ENCODE measurements at places on chromosomes 1 and 21.

DNA sequence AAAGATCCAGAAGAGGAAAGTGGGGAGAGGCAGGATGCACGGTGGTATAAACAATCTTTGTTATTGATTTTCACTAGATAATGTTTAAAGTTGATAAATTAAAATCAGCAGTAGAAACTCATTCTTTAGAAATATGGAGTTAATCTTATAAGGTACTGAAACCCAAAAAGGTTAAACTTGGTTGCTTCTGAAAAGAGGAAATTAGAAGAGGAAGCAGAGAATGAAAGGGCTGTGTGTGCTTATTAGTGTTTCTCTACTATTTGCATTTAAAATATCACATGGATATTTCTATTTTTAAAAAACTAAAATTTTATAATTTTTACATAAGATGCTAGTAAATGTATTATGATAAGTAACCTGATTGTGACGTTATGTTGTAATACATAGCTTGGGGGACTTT, 24.4 kb downstream of the C1orf141 start:
- no peak for DNase-seq

DNA sequence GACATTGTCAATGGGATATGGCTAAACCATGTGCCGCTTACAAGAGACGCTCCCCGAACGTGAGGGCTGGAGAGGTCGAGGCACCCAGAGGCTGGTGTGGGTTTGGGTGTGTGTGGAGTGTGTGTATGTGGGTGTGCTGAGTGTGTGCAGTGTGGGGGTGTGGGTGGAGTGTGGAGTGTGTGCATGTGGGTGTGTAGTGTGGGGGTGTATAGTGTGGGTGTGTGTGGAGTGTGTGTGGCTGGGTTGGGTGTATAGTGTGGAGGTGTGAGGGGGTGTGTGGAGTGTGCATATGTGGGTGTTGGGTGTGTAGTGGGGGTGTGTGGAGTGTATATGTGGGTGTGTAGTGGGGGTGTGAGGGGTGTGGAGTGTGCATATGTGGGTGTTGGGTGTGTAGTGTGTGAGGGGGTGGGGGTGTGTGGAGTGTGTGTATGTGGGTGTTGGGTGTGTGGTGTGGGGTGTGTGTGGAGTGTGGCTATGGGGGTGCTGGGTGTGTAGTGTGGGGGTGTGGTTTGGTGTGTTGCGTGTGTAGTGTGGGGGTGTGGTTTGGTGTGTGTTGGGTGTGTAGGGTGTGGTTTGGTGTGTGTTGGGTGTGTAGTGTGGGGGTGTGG, 42.2 kb downstream of the SLC19A1 start:
- no peak for DNase-seq

GRCh38 chr21:25568246-25568645, 39.0 kb downstream of the MRPL39 start:
- no peak for DNase-seq

DNA sequence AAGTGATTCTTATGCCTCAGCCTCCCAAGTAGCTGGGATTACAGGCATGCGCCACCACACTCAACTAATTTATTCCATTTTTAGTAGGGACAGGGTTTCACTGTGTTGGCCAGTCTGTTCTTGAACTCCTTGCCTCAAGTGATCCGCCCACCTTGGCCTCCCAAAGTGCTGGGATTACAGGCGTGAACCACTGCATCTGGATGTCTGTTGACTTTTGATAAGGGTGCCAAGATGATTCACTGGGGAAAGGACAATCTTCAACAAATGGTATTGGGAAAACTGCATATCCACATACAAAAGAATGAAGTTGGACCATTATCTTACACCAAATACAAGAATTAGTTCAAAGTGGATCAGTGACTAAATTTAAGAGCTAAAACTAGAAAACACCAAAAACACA, 19.8 kb downstream of the RO60 start:
- no peak for DNase-seq

DNA sequence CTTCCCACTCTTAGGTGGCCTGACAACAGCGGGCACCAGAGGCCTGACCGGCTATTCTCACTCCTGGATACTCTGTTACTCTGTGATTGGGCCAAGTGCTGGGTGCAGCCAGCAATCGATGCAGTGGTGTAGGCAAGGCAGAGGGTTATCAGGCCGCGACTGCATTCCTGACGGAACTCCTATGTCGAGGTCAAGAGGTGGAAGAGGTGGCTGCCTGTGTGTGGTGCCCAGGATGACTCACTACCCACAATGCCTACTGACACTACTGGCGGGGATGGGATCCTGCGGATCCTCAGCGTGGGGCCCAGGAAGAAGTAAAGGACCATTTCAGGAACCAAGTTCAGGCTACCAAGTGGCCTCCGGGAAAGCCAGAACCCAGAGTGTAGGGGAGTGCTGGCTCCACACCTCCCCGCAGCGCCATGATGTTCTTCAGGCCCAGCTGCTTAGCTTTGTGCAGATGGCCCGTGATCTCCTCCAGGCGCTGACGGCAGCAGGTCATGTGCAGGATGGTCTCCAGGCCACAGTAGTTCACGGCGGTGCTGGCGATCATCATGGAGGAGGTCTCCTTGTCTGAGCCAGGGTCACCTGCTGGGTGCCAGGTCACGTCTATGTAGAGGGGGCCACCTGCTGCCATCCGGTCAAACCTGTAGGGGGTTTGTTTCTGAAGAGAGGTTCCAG, 4.9 kb downstream of the MTHFR start:
- no peak for DNase-seq

GRCh38 chr1:51203874-51204245, 32.2 kb upstream of the RNF11 start:
- DNase-seq, result no peak

DNA sequence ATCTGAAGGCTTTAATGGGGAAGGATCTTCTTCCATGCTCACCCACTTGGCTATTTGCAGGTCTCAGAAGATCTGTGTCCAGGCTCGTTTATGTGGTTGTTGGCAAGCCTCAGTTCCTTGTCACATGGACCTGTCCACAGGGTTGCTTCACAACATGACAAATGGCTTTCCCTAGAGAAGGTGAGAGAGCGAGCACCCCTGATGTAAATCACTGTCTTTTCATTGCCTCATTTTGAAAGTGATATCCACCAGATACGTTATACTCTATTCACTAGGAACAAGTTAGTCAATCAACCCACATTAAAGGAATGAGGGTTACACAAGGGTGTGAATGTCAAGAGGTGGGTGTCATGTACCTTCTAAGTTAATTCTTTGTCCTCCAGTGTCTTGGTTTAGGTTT, 433.3 kb downstream of the RPS6KC1 start:
- DNase-seq, result no peak

- DNase-seq, result no peak
These were observed 462.3 kb upstream of the NFIA start for GRCh38 chr1:60620087-60620486.

DNA sequence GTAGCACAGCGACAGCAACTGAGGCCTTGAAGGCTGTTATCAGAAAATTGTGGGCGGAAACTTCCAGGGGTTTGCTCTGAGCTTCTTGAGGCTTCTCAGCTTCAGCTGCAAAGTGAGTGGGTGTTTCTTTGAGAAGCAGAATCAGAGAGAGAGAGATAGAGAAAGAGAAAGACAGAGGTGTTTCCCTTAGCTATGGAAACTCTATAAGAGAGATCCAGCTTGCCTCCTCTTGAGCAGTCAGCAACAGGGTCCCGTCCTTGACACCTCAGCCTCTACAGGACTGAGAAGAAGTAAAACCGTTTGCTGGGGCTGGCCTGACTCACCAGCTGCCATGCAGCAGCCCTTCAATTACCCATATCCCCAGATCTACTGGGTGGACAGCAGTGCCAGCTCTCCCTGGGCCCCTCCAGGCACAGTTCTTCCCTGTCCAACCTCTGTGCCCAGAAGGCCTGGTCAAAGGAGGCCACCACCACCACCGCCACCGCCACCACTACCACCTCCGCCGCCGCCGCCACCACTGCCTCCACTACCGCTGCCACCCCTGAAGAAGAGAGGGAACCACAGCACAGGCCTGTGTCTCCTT, at the start of gene FASLG:
FASLG (plus strand) TSS at position 233 of the 583 bp plus-strand sequence; CDS start at position 332, 99 bp downstream.
- DNase-seq, result no peak

- DNase-seq, result no peak
These were observed 3.4 kb downstream of the OPTC start for GRCh38 chr1:203497269-203497777.

GRCh38 chr1:155171836-155172731, 1.0 kb downstream of the KRTCAP2 start:
- DNase-seq, result no peak

DNA sequence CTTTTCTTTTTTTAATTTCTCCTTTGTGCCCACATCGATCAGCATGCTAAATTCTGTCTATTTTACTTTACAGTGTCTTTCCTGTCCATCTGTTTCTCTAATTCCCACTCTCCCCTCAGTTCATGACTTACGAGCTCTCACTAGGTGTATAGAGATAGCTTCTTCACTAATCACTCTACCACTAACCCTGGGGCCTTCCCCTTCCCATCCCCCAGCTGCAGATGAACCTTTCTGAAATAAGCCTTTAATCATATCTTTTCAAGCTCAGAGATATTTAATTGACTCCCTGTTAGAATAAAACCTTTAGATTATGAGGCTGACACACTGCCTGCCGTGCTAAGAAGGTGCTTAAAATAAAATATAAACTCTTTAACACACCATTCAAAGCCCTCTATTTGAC, 66.3 kb upstream of the BMP8A start:
- no peak for DNase-seq

- DNase-seq, result no peak
These were observed 37.9 kb downstream of the OMA1 start for GRCh38 chr1:58508629-58509028.

GRCh38 chr1:228683428-228683827, 51.9 kb upstream of the RHOU start:
- DNase-seq, result no peak
